Neural crest cell (in vitro differentiated cells): ENCODE measurements at places on chromosomes 2 and 18.
A peak's percentile ranks its signal among the peaks of the same experiment; 100 is the strongest.

DNA sequence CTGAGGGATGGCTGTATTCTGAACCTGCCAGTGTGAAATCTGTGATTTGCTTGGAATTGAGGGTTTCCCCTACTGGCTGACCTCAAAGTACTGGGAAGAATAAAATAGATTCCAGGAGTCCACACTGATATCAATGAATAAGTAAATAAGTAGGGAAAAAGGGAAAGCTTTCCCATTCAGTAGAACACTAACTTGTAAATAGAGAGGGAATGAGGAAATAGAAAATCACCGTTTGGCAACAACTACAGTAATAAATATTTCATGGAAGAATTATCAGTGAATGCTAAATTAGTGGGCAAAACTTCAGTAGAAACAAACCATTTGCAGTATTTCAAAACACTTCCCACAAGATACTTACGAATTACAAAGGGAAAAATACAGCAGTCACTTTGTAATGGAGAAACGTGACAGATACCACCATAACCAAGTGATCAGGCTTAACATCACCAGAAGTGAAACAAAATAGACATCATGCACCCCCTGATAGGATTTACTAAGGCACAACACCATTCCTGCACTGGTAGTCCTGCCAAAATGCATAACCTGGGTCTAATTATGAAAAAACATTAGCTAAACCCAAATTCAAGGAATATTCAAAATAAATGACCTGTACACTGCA lies 88.5 kb downstream of the ICA1L start:
- no peak for DNase-seq

- no peak for DNase-seq
Measured at GRCh38 chr18:51049137-51049536, 19.1 kb downstream of the SMAD4 start.

DNA sequence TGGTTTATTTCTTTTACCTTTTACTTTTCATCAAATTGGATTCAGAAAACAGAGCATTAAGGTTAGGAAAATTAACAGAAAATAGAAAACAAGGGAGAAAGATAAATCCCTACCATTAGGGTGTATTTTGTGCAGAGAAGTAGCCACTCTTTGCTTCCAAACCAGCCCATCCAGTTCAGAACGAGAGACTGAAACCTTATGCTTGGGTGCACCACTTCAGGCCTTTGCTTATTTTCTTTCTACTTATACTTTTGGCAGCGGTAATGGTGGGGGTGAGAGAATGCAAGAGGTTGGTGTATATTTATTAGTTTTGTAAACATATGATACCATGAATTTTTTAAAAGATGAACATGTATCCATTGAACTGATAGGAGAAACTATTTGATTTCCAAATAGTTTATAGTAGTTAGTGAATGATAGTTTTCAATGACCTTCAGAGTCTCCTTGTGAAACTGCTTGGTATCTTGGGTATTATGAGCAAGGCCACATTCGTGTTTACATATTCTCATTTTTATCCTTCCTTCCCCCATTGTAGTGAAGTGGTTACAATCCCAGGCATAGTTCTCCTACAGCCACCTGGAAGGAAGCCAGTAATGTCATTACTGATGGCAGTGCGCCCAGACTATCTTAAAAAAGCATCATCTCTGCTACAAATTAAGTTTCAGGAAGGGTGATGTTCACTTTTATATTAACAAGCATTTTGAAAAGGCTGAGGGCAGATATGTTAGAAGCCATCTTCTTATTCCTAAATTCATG lies 60.8 kb downstream of the MFSD6 start:
- DNase-seq: no peak

- DNase-seq: no peak
Measured at GRCh38 chr2:158234497-158234896, 132.8 kb downstream of the UPP2 start.

- DNase-seq: no peak
Measured at GRCh38 chr2:74602586-74603281, 45.4 kb downstream of the M1AP start.

- DNase-seq: no peak
Measured at GRCh38 chr2:203722411-203722810, 16.0 kb downstream of the CD28 start.

DNA sequence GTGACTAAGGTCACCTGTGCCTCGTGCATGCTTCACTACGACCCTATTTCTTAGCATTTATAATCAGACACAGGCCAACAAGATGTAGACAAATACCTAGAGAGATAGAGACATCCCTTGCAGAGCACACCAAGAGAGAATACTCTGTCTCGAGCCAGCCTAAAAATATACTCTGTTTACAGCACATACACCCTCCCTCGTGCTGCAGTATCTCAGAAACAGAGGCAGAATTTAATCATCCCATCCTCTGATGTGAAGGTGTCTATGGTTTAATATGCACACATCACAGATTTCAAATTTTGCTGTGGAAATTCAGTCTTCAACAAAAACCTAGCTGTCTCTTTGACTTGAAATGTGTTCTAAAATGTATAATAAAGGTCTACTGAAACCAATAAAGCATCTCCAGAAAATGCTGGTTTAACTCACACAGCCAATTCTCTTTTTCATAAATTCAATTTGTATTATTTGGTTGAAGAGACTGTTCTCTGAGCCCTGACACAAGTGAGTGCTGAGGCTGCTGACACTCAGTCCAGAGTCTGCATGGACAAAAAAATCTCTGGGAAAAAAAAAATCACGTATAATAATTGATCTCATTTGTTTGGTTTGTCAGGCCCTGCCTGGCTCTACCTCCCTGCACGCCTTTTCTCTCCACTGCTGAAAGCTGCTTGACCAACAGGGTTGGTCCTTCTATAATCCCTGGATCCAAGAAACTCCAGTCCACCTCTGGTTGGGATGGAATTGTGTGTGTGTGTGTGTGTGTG lies 142.0 kb upstream of the FSHR start:
- DNase-seq: no peak

- DNase-seq: no peak
Measured at GRCh38 chr2:19649785-19650380, 251.9 kb downstream of the TTC32 start.

DNA sequence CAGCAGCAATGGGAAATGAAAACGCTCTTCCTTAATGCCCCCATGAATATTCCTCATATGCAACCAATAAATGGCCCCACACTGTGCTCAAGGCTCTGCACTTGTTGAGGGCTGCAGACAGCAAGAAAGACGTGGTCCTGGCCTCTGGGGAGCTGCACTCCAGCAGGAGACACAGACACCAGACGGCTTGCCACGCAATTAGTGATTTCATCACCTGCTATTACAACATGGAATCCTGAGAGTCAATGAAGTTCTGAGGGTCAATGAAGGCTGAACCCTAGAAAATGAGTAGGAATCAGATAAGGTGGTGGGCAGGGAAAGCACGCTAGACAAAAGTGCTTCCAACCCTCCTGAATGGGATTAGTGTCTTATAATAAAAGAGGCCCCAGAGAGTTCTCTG lies 18.9 kb downstream of the CREG2 start:
- no peak for DNase-seq

DNA sequence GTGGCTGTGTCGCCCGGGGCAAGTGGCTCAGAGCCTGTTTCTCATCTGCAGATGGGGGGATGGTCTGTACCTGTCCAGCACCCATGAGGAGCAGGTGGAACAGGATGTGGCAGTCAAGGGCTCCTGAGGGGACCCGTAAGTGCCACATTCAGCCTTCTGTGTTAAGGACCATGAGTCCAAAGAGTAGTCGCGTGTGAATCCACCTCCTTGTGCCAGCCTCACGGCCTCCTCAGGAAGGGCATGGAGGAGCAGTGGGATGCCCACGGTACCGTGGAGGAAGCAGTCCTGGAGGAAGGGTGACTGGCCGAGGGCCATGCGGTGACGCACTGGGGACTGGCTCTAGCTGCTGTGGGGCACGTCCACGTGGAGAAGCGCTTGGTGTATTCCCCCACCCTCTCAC lies 61.1 kb downstream of the ODC1 start:
- DNase-seq: no peak

DNA sequence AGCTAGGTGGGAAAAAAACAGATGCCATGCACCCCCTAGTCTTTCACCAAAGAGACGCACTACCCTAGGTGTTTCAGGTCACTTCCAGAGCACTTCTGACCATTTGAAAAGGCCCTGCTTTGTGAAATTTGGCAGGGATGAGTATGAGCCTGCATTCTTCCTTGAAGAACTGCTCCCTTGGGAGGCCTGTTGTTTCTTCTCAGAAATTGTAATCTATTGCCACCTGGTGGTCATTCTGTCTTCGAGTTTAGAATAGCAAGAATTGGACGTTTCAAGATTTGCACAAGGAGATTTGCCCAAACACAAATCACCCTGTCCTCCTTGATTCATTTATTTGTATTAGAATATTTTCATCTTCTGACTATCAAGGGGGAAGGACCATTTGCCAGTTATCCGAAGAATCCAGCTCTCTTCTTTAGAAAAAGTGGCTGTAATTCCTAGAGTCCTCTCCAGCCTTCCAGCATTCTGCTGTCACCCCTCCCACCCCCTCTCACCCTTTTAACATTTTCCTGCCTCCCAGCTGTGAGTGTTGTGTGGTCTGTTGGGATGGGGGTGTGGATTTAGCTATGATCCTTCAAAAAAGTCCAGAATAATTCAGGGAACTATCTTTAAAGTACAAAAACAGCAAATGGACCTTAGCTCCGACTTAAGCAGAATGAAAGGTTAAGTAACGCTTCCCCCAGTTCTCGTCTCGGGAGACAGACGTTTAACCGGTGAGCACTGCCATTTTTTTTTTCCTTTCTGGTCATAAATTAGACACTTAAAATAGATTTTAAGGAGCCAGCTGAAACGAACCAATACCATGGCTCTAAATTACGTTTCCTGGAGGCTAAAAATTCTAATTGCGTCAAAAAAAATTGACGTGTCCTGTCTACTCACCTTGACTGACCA lies 3.7 kb upstream of the GAD1 start:
- peak; percentile 38 for DNase-seq

DNA sequence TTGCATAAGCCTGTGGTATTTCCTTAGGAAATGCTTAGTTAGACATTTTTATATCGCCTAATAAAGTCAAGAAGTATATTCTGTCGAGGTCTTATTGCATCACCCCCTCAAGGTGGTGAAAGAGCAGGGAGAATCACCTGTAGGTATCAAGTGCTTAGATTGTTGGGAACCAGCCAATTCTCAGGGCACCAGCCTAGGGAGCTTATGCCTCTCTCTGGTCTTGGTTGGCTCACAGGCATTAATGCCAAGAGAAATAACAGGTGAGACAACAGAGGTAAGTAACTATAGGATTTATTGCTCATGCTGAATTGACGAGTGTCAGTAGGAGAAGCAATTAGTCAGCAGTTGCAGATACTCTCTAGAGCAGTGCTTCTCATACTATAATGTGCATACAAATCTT lies 663.3 kb upstream of the ZNF804A start:
- no peak for DNase-seq

- no peak for DNase-seq
Measured at GRCh38 chr2:111523009-111523408, 361.0 kb downstream of the ANAPC1 start.

GRCh38 chr2:12722447-12723316 lies 5.9 kb downstream of the TRIB2 start:
- no peak for DNase-seq

DNA sequence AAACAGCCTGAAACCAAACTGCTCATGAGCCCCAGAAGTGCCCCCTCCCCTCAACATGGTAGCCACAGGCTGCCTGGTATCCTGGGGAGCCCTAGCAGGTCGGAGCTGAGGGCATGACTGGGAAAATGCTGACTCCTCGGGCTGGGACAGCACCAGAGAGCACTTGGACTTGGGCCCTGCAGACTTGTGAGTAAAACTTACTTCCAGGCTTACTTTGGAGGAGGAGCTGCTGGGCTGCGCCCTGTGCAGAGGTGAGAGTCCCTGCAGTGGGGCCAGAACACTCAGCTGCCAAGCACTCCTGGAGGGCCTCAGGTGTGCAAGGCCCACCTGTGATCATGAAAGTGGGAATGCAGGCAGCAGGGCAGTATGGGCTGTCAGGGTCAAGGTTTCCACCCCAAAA lies 119.4 kb downstream of the SEPTIN10 start:
- no peak for DNase-seq

DNA sequence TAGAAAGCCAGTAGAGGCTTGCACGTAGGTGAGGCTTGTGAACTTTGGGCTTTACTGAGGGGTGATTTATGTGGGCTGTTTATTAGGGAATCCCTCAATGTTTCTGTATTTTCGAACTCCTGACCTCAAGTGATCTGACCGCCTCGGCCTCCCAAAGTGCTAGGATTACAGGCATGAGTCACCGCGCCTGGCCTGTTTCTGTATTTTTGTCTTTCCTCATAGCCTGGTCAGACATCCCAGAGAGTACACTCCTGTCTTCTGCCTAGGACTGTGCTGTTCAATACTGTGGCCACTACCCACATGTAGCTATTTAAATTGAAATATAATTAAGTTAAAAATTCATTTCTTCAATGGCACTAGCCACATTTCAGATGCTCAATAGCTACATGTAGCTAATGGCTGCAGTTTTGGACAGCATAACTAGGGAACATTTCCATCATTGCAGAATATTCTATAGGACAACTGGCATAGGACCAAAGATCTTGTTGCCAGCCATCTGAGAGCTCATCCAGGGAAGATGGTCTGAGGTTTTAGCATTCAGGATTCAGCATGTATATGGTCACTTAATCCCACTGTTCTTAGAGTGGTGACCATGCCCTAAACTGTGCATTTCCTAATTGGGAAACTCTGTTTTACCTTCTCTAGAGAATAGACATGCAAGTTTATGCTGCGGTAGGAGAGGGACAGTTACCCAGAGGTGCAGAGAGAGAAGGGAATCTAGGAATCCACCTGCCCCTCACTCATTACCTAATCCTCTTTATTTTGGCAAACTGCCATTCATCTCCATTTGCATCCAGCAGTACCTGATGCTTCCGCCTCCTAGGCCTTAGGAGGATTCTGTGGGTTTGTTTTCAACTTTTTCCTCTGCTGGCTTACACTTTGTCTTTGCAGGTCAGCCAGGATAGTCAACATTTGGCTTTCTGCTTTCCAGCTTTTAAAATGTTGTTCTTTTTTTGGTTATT lies 64.4 kb downstream of the LCLAT1 start:
- DNase-seq: no peak

DNA sequence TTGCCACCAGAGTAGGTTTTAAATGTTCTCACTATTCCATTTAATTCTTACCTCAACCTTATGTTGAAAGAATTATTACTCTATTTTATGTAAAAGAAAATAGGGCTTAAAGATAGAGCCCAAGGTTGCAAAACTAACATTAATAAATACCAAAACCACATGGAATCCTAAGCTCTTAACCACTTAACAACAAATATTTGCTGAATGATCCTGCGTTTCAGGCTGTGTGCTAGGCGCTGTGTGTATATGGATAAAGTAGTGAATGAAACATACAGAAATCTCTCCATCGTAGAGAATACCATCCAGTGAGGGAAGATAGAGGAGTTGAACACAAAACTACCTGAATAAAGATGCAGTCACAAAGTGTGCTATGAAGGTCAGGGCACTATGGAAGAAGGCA lies 485.1 kb downstream of the THSD7B start:
- no peak for DNase-seq

GRCh38 chr2:29640360-29640759 lies 281.0 kb downstream of the ALK start:
- DNase-seq: no peak
